Type B pancreatic cell (in vitro differentiated cells): ENCODE measurements at places on chromosomes 2 and 18. TPM values are rescaled to one million over a fixed set of nuclear protein-coding genes. Genes with fewer than 3 reads are reported as not detected.

The G6PC2 gene
- total RNA-seq, result 2.1 and 2.8 TPM in 2 replicates

The VPS4B gene
- 57.2 and 119 TPM in 2 replicates for total RNA-seq

The PLCL1 gene
- total RNA-seq, result 2.0 and 4.4 TPM in 2 replicates

The DTYMK gene
- total RNA-seq, result 32.7 and 66.7 TPM in 2 replicates

The KIAA2012 gene
- total RNA-seq, result 0.12 and 1.3 TPM in 2 replicates

The ABCG8 gene
- 0.31 TPM in 1 of 2 replicates, not detected in the other for total RNA-seq

The NEB gene
- total RNA-seq, result 1.6 and 5.0 TPM in 2 replicates

The MAP2 gene
- total RNA-seq, result 18.2 and 37.5 TPM in 2 replicates

The SP140 gene
- total RNA-seq, result 0.97 and 1.00 TPM in 2 replicates

The LCT gene
- total RNA-seq, result 2.8 and 7.2 TPM in 2 replicates

The CD28 gene
- 0.17 TPM in 1 of 2 replicates, not detected in the other for total RNA-seq

The LINC00305 gene
- not detected in 2 replicates for total RNA-seq

The VSNL1 gene
- 4.1 and 4.6 TPM in 2 replicates for total RNA-seq

The ABCB11 gene
- total RNA-seq, result 0.24 TPM in 1 of 2 replicates, not detected in the other
